ENCODE measurements at places on chromosomes 16 and 17.

- DNase-seq = no peak
Measured at GRCh38 chr16:27289669-27290068, 21.1 kb upstream of the NSMCE1 start.

GRCh38 chr16:62816971-62817519, 780.8 kb upstream of the CDH8 start:
- no peak for DNase-seq

- DNase-seq = no peak
Measured at GRCh38 chr16:31693733-31694132, 166.0 kb downstream of the AHSP start.

DNA sequence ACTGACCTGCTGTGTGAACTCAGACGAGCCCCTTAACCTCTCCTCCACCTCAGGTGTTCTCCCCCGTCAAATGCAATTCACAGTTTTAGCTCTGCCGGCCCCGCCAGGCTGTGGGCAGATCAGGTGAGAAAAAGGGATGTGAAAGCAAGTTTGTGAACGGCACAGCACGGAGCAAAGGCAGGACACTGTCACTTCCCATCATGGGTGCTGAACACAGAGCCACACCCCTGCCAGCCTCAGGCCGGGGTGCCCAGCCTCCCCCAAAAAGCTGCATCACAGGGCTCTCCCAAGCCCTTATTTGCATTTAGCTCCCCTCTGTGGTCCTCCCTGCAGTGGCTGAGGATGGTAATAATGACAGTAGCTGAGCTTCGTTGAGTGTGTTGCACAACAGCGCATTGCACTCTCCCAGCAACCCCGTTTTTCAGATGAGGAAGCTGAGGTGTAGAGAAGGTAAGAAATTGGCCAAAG, 88.8 kb upstream of the TNRC6C start:
- peak; percentile 76 for DNase-seq

DNA sequence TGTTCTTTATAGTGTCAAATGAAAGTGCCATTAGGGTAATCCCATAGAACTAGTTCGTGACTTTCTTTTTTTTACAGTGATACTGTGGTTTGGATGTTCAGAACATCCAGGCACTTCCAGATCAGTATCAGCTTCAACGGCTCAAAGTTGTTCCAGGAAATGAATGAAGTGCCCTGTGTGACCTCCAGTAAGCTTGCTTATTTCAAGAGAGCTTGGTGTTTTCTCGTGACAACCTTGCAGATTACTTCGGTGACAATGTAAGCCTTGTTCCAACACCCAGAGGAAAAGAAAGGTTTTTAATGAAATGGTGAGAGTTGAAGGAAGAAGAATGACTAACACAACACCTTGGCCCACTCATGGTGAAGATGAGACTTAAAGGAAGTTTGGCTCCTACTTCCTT, 16.0 kb upstream of the KCNJ16 start:
- DNase-seq = no peak

DNA sequence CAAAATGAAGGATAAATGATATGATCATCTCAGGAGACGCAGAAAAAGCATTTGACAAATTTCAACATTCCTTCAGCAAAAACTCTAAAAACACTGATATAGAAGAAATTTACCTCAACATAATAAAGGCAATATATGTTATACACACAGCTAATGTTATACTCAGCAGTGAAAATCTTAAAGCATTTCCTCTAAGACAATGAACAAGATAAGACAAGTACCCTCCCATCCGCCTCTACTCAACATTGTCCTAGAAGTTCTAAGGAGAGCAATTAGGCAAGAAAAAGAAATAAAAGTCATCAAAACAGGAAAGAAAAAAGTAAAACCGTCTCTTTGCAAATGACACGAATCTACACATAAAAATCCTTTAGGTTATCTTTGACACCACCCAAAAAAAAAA, 1432.8 kb downstream of the CDH11 start:
- DNase-seq = no peak

DNA sequence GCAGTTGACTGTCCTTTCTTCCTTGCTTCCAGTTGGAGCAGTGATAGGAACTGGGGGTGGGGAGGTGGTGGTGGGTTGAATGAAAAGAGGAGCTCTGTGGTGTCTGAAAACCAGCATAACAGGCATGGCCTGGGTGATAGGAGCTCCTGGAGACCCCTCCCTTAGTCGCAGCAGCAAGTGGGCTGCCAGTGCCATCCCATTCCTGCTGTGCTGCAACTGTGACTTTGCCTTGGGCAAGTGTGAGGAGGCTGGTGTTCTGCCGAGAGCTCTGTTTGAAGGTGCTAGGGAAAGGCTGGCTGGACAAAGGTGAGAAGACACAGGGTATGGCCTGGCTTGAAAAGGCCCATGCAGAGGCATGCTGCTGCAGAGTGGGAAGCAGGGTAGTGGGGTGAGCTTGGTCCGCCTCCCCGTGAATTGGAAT, 2.7 kb upstream of the CDK5R1 start:
- no peak for DNase-seq

GRCh38 chr16:23345237-23345636, 43.1 kb downstream of the SCNN1B start:
- no peak for DNase-seq

GRCh38 chr17:35297666-35298065, 54.8 kb downstream of the SLFN5 start:
- DNase-seq = no peak

GRCh38 chr16:143047-143446, 4.6 kb upstream of the NPRL3 start:
- no peak for DNase-seq

DNA sequence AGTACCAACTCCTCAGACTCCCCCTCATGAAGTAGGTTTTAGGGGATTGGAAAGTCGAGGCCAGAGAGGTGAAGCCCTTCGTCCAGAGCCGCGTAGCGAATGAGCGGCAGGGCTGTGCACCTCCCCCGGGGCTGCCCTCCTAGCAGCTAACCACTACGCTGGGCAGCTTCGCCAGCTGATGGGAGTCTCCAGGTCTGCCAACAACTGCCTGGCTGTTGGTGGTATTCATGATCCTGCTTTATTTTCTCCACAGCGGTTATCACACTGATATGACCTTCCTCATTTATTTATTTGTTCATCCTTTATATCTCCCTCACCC, 773 bp upstream of the NETO2 start:
- DNase-seq = no peak

Measured in CD4-positive, alpha-beta T cell (primary cell).